ENCODE measurements at places on chromosomes 1 and 21.

DNA sequence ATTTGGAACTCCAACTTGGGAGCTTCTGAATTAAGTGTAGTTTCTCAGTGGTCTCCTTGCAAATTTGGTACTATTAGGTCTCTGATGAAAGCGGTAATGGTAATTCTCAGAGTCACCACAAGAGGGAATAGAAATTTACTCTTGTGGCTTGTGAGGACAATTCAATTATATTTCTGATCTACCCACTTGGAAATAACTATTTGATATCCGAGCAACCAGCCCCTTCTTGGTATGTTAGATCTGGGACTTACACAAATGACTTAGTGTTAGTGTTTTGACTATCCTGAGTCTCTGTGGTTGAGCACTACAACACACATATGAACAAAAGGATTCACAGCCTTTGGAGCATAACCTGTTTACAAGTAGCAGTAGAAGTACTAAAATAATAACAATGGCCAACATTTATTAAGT lies 68.1 kb downstream of the RPS6KA1 start:
- DNase-seq = peak; percentile 63

DNA sequence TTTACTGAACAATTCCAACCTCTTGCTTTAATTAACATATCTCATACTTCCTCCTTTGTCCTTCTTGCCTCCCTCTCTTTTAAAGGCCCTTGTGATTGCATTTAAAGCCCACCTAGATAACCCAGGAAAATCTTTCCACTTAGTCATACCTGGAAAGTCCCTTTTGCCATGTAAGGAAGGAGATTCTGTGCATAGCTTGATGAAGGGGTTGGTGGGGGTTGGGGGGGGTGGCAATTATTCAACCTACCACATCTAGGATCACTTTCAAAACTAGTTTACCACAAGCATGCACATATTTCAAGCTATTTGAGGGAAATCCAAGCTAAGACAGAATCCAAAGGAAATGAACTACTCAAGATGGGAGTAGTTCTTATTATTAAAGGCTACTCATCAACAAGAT lies 249.1 kb upstream of the PTBP2 start:
- no peak for DNase-seq

- peak; percentile 27 for DNase-seq
Measured at GRCh38 chr1:157274698-157275534, 136.7 kb upstream of the ETV3 start.

DNA sequence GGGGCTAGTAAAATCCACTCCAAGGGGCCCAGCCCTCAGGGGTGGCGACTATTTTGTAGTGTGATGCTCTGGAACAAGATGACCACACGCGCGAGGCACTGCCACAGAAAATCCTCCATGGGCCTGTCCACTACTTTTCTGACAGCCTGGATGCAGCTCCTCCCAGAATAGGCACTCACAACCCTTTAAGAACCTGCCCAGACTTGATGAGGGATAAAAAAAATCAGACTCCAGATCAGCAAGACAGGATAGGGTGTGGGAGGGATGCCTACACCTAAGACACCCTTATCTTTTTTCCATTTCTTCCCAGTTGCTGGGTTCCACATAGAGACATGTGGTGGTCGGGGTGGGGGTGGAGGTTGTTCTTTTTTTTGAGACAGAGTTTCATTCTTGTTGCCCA lies 33.5 kb downstream of the PCAT6 start:
- no peak for DNase-seq

Measured in K562 (cell line).